ENCODE measurements at places on chromosomes 13 and 19. TPM values are rescaled to one million over a fixed set of nuclear protein-coding genes. Genes with fewer than 3 reads are reported as not detected.

The MUC16 gene
- 0.06 TPM for total RNA-seq

DNA sequence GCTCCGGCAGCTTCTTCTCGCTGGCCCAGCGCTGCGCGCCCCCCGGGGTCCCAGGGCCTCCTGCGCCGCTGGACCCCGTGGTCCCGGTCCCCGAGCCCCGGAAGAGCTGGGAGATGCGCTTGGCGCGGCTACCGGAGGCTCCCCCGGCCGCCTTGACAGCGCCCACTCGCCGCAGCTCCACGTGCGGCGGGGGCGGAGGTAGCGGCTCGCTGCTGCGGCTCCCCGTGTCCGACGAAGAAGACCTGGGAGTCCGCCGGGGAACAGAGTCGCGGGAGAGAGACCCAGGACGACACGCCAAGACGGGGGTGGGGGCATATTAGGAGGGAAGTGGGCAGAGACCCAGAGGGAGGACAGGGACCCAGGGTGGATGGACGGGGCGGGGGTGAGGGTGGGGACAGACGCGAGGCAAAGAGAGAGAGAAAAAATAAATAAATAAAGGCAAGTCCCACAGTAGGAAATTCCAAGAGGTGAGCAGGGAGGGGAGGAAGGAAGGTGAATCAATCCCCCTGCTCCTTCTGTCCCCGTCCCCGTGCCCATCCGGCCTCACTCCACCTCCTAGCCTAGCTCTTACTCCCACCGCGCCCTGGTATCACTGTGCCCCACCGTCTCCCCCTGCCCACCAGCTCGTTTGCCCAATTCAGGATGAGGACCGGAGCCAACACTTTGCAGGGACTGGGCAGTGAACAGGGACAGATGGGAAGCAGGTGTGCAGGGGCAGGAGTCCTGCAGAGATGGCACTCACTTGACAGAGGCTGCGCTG is 826 bp downstream of the RASIP1 start:
- DNase-seq = peak; percentile 73
- H3K27ac ChIP-seq = peak overlapping the region; percentile 92
- H3K36me3 ChIP-seq = no peaks in the 10 kb centered on the region
- peak overlapping the region; percentile 60 for H3K4me3 ChIP-seq

DNA sequence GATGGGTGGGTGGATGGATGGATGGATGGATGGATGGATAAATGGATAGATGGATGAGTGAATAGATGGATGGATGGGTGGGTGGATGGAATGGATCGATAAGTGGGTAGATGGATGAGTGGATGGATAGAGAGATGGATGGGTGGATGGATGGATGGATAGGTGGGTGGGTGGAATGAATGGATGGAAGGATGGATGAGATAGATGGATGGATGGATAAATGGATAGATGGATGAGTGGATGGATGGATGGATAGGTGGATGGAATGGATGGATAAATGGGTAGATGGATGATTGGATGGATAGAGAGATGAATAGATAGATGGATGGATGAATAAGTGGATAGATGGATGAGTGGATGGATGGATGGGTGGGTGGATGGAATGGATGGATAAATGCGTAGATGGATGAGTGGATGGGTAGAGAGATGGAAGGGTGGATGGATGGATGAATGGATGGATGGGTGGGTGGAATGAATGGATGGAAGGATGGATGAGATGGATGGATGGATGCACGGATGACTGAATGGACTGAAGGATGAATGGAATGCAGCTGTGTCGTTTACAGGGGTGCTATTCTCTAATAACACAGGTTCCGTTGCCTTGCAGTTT is 21.8 kb downstream of the PRR22 start:
- H3K4me3 ChIP-seq = no peak overlapping the region
- H3K4me1 ChIP-seq = no peaks in the 10 kb centered on the region
- H3K36me3 ChIP-seq = no peaks in the 10 kb centered on the region

DNA sequence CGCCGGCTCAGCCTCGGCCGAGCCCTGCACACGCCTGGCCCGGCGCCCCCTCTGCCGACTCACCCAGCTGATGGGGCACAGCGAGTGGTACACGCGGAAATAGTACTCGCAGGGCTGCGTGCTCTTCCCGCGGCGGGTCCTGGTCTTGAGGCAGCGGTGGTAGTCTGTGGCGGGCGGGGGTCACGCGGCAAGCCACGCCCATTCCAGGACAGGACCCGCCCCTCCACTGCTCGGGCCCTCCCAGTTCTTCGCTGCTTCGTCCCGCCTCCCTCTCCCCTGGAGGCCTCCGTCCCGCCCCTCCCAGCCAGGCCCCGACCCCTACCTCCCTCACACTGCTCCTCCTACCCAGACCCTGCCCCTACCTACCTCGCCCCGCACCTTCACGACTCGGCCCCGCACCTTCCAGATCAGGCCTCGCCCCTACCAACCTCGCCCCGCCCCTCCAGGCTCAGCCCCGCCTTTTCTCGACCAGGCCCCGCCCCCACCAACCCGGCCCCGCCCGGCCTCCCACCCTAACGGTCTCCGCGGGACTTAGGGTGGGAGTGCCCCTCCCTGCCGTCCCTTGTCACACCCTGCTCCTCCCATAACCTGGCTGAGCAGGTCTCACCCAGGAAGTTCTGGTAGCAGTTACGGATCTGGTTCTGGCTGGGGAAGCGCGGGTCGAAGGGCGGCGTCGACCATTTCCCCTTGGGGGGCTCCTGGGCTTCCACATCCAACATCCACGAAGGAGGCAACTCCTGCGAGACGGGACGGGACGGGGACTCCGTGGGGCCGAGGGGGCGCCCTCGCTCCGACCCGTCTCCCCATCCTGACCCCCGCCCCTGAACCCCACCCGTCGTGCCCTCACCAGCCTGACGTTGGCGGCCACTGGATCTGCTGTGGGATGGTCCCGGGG is 469 bp downstream of the COX6B2 start:
- no peak for DNase-seq
- no peaks in the 10 kb centered on the region for H3K36me3 ChIP-seq
- H3K4me3 ChIP-seq = peak overlapping the region; percentile 43
- H3K4me1 ChIP-seq = no peaks in the 10 kb centered on the region

DNA sequence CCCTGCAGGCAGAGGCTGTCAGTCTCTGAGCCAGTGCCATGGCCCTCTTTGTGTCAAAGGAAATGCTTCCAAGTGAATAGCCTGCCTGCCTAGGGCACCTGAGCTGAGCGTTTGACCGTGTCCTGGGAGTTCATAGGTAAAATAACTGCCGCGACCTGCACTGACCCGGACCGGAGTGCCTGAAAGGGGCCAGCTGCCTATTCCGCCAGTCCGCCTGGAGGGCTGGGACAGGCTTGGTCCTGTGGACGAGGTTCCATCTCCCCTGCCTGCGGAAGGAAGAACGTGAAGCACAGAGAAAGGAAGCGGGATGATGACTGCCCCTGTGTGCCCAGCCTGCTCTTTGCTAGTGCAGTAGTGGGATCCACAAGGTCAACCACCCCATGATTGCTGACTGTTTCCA is 17.5 kb upstream of the ZNF492 start:
- no peak overlapping the region for H3K27ac ChIP-seq
- H3K36me3 ChIP-seq = no peaks in the 10 kb centered on the region
- H3K4me1 ChIP-seq = no peaks in the 10 kb centered on the region
- H3K4me3 ChIP-seq = no peak overlapping the region
- H3K27me3 ChIP-seq = no peaks in the 10 kb centered on the region

The LGI4 gene
- total RNA-seq = 1.6 TPM

The PABPC3 gene
- total RNA-seq = 0.28 TPM

DNA sequence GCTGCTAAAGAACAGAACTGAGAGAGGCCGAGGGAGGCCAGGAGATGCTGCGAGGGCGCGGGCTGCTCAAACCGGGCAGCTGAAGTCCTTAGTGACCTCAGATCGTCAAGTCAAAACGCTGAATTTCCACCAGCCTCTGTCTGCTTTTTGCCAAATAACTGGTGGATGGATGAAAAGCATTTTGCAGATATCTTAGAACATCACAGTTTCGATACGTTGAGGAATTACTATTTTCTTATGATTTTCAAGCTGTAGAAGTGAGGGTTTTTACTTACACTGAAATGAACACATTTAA is 2.0 kb downstream of the GPC6 start:
- peak overlapping the region; percentile 39 for H3K4me3 ChIP-seq
- H3K27me3 ChIP-seq = no peaks in the 10 kb centered on the region
- no peaks in the 10 kb centered on the region for H3K36me3 ChIP-seq
- H3K4me1 ChIP-seq = no peaks in the 10 kb centered on the region
- no peak for DNase-seq
- no peak overlapping the region for H3K27ac ChIP-seq

DNA sequence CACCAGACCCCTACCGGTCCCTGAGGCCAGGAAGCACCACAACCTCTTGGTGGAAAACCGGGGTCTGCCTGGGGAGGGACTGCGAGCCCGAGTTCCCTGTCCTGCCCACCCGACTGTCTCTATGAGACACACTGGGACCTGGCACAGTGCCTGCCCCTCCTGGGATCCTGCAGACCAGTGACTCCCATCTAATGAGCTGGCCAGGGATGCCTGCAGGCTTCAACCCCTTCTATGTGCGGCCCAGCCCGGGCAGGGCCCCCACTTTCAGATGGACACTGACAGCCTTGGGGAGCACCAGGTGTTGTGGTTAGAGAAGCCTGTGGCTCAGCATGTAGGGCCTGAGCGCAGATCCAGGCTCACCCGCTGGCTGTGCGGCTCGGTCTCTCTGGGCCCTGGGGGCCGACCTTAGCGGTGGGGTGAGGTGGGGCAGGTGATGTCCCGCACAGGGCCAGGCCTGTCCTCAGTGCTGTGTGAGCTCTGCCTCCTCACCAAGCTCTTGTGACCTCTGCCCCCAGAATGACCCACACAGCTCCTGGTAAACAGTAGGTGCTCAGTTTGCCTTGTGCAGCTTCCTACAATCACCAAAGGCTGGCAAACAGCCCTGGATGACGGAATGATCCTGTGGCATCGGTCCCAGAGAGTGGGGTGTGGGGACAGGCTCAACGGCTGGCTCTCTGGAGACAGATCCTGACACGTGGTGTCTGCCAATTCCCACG is 17.9 kb upstream of the CACTIN start:
- no peaks in the 10 kb centered on the region for H3K4me1 ChIP-seq
- no peaks in the 10 kb centered on the region for H3K36me3 ChIP-seq
- no peak for DNase-seq
- H3K4me3 ChIP-seq = no peak overlapping the region
- H3K27me3 ChIP-seq = no peaks in the 10 kb centered on the region

GRCh38 chr13:110400786-110401533 is 93.9 kb downstream of the COL4A2 start:
- H3K4me3 ChIP-seq = no peak overlapping the region
- H3K4me1 ChIP-seq = peaks cover 3% of the 10 kb centered on the region
- no peaks in the 10 kb centered on the region for H3K36me3 ChIP-seq
- no peaks in the 10 kb centered on the region for H3K27me3 ChIP-seq

DNA sequence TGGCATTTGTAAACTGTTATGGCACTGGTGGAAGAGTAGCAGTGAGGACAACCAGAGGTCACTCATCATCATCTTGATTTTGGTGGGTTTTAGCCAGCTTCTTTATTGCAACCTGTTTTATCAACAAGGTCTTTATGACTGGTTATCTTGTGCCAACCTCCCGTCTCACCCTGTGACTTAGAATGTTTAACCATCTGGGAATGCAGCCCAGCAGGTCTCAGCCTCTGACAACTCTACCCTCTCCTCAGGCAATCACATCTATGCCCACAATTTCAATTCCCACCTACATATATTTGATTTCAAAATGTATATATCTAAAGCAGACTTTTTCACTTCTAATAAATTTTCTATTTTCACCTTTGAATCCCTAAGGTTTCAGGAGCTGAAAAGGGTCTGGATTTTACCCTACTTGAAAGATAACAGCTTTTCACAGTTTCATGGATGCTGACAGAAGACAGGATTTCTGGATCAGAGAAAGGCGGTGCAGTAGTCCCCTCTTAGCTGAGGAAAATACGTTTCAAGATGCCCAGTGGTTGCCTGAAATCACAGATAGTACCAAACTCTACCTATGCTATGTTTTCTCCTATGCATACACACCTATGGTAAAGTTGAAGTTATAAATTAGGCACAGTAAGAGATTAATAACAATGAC is 1171.8 kb downstream of the DIAPH3 start:
- no peaks in the 10 kb centered on the region for H3K4me1 ChIP-seq
- DNase-seq = no peak
- no peaks in the 10 kb centered on the region for H3K36me3 ChIP-seq
- no peak overlapping the region for H3K4me3 ChIP-seq

DNA sequence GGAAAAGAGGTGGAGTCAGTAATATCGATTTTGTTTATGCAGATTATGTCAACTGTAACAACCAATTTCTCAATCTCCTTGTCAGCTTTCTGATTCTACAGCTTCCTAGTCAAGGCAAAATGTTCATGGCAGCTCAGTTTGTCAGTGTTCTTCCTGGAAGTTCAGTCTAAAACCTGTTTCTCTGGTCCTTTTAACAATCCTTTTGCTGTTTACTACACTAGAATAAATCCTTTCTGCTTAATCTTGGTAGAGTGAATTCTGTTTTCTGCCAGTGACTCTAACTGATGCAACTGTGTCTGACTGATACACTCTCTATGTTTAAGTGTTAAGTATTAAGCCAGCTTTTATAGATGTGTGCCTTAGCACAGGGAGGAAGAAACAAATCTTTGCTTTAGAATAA is 516.9 kb upstream of the KLF12 start:
- H3K27me3 ChIP-seq = no peaks in the 10 kb centered on the region
- H3K4me3 ChIP-seq = no peak overlapping the region
- DNase-seq = no peak
- H3K27ac ChIP-seq = no peak overlapping the region
- H3K36me3 ChIP-seq = no peaks in the 10 kb centered on the region
